ENCODE measurements at places on chromosomes 1 and 21.

GRCh38 chr1:19390901-19391595 lies 78.9 kb downstream of the SLC66A1 start:
- DNase-seq: peak; percentile 31
- H3K27me3 ChIP-seq: no peaks in the 10 kb centered on the region
- peak overlapping the region; percentile 96 for H3K27ac ChIP-seq
- H3K4me3 ChIP-seq: peak overlapping the region; percentile 78
- peaks cover 75% of the 10 kb centered on the region for H3K4me1 ChIP-seq
- H3K36me3 ChIP-seq: peaks cover 3% of the 10 kb centered on the region

DNA sequence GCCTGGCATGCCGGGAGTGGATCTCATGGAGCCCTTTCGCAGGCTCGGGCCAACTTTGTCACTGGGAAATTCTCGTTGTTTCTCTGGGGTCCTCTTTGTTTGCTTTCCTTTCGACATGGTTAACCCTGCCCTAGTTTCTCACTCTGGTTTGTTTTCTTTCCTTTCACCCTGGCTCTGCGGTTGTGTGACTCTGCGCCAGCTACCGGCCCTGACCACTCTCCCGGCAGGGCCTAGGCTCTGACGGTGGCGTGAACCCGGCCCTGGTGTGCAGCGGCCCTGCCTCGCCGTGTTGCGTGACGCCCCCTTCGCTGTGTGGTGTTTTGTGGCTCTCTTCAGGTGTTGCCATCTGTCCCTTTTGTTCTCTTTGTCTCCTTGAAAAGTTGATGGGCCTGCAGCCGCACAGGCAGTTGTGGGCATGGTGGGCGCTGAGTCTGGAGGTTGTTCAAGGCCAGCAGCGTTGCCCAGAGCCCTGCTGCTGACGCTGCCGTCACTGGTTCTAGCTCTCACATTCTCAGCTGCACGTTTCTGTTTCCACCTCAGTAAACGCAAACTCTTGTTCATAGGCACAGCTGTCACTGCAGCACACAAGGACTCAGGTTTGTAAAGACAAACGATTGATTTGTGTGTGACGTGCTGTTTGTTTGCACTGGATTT lies 64.6 kb upstream of the DIP2A start:
- no peak overlapping the region for H3K4me3 ChIP-seq
- no peak overlapping the region for H3K27ac ChIP-seq
- H3K36me3 ChIP-seq: peaks cover 64% of the 10 kb centered on the region
- no peaks in the 10 kb centered on the region for H3K4me1 ChIP-seq
- H3K27me3 ChIP-seq: no peaks in the 10 kb centered on the region

GRCh38 chr1:232123775-232124659 lies 497.4 kb downstream of the DISC1 start:
- no peak overlapping the region for H3K27ac ChIP-seq
- H3K4me3 ChIP-seq: no peak overlapping the region
- peaks cover 45% of the 10 kb centered on the region for H3K27me3 ChIP-seq

GRCh38 chr21:46477765-46478164 lies 19.1 kb downstream of the DIP2A start:
- H3K27ac ChIP-seq: no peak overlapping the region
- H3K4me1 ChIP-seq: peaks cover 11% of the 10 kb centered on the region
- DNase-seq: no peak

GRCh38 chr1:225567789-225568188 lies 85.1 kb downstream of the ENAH start:
- no peaks in the 10 kb centered on the region for H3K4me1 ChIP-seq
- DNase-seq: no peak
- H3K27me3 ChIP-seq: no peaks in the 10 kb centered on the region
- H3K4me3 ChIP-seq: no peak overlapping the region

- H3K4me3 ChIP-seq: no peak overlapping the region
- no peaks in the 10 kb centered on the region for H3K4me1 ChIP-seq
- no peak for DNase-seq
- H3K36me3 ChIP-seq: peaks cover 18% of the 10 kb centered on the region
- H3K27me3 ChIP-seq: no peaks in the 10 kb centered on the region
Measured at GRCh38 chr1:219330001-219330400, 156.3 kb downstream of the LYPLAL1 start.

DNA sequence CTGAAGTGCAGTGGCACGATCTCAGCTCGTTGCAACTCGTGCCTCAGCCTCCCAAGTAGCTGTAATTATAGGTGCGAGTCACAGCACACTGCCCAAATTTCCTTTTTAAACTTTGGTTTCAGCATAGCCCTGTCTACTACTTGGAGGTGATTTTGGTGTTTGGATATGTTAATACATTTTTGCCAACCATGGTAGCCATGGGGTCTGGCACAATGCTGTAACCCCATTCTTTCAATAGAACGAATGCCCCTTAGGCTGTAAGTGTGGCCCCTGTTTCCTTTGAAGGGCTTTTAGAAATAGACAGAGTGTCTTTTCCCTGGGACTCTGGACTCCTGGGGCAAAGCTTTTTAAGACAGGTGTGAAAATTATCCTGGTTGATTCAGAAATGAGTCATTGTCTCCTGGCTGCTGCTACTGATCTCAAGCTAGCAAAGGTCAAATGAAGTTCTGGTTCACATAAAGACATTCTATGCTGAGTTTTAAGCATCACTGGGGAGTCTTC lies 141.1 kb upstream of the RUNX1 start:
- peaks cover 14% of the 10 kb centered on the region for H3K36me3 ChIP-seq
- no peak for DNase-seq
- H3K4me1 ChIP-seq: peaks cover 37% of the 10 kb centered on the region
- H3K4me3 ChIP-seq: peak overlapping the region; percentile 41
- peak overlapping the region; percentile 87 for H3K27ac ChIP-seq
- no peaks in the 10 kb centered on the region for H3K27me3 ChIP-seq

DNA sequence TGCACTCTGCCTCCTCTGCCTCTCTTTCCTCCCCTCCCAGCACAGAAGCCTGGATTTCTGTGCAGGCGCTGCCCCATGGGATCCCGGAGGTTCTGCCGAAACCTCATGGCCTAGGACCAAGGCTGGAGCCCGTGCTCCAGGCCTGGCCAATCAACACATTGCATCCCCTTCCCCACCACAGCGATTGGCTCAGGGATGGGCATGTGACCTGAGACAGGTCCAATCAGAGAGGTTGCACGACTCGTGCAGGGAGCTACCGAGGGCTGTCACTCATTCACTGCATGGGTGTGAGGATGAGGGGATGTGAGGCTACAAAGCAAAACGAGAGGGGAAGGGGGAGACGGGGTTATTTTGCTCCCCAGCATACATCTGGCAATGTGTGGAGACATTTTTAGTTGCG lies 3.3 kb upstream of the CELA2B start:
- no peaks in the 10 kb centered on the region for H3K4me1 ChIP-seq
- DNase-seq: no peak
- no peaks in the 10 kb centered on the region for H3K27me3 ChIP-seq
- no peak overlapping the region for H3K27ac ChIP-seq
- H3K4me3 ChIP-seq: no peak overlapping the region

DNA sequence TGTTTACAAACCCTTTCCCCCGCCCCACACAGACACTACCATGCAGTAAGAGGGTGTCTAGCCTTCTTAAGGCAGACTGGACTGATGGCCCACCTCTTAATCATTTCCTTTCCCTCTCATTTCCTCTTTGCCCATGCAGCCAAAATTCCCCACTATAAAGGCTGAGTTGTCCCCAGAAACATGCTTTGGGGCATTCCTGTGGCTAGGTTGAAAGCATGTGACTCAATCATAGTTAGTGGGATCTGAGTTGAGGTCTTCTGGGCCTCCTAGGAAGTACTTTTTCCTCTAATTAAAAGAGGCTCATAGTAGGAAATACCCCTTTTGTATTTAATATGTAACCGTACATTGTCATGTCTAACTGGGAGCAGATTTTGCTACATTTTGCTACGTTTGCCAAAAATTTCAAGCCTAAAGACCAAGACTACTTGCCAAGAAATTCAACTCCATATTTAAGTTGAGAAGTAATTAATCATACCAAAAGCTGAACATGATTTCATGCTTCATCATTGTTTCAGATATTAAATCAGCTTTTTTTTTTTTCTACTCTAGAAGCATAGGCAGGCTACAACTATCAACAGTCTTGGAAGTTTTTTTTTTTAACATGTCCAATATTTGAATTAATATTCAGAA lies 174.7 kb downstream of the ADGRL4 start:
- H3K4me3 ChIP-seq: no peak overlapping the region
- no peaks in the 10 kb centered on the region for H3K4me1 ChIP-seq

- peaks cover 24% of the 10 kb centered on the region for H3K4me1 ChIP-seq
- no peak for DNase-seq
- H3K27ac ChIP-seq: no peak overlapping the region
Measured at GRCh38 chr21:34875830-34876229, 173.3 kb downstream of the RUNX1 start.

DNA sequence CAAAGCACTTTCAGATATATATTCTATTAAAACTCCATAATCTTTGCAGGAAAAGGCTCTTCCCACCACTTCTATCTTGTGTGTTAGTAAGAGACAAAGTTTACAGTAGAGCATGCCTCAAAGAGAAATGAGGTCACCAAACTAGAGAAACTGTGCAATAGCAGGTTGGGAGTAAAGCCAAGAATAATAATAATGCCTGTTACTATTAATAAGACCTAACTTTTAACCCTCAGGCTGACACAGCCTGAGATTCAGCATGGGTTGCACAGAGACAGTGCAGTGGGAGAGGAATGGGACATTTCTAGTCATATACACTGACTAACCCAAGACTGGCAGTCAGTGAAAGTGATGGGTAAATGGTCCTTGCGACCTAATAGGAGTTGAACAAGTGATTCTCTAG lies 320.2 kb upstream of the NFIA start:
- H3K36me3 ChIP-seq: no peaks in the 10 kb centered on the region
- H3K4me3 ChIP-seq: no peak overlapping the region
- H3K4me1 ChIP-seq: no peaks in the 10 kb centered on the region
- H3K27me3 ChIP-seq: no peaks in the 10 kb centered on the region

DNA sequence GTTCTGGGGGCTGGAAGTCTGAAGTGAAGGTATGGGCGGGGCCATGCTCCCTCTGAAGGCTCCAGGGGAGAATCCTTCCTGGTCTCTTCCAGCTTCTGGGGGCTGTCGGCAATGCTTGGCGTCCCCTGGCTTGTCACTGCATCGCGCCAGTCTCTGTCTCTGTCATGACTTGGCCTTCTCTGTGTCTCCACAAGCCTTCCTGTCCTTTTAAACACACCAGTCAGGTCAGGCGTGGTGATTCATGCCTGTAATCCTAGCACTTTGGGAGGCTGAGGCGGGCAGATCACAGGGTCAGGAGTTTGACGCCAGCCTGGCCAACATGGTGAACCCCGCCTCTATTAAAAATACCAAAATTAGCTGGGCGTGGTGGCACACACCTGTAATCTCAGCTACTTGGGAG lies 125.3 kb downstream of the ACTL8 start:
- H3K27ac ChIP-seq: no peak overlapping the region
- no peak for DNase-seq
- H3K4me3 ChIP-seq: no peak overlapping the region
- peaks cover 16% of the 10 kb centered on the region for H3K27me3 ChIP-seq

Measured in stimulated activated naive B cell treated with anti-CD40 and anti-IgM and Interleukin-4, amounts not matched to agents 10 μg/mL and 1 μg/mL and 100 μg/mL, for 72 hours (primary cell).